ENCODE measurements at places on chromosomes 16 and 17.
A peak's percentile ranks its signal among the peaks of the same experiment; 100 is the strongest.

- DNase-seq = peak; percentile 62
These were observed 16.3 kb upstream of the AURKB start for GRCh38 chr17:8226536-8227237.

GRCh38 chr16:49189286-49189685, 92.4 kb downstream of the CBLN1 start:
- no peak for DNase-seq

- DNase-seq = no peak
These were observed 8.4 kb upstream of the JPT2 start for GRCh38 chr16:1669698-1670097.

GRCh38 chr17:55289106-55289446, 24.3 kb downstream of the HLF start:
- DNase-seq = no peak

Data from stimulated activated CD4-positive, alpha-beta T cell treated with anti-CD3 and anti-CD28 coated beads, Interleukin-12 subunit alpha, Interleukin-12 subunit beta, amount 100 ng/mL, for 24 hours (primary cell).